ENCODE measurements at places on chromosomes 2 and 18.

DNA sequence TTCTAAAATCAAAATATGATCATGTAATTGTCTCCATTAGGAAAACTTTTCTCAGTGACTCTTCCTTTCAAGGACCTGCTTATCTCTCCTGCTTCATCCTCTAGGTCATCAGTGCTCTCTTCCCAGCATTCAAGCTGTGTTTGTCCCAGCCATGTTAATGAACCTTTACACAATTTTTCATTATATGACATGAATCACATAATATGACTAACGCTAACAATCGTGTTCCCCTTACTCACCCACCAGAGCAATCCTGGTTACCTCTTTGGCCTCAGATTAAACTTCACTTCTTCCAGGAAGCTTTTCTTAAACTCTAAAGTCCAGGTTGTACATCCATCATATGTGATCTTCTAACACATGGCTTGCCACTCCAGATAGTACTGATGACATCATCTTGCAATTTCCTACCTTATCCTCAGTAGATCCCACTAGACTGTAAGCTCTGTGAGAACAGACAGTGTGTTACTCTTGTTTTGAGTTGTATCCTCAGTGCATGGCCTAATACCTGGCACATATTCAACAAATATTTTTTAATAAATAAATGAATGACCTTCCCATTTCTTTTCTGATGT is 882.9 kb upstream of the ZEB2 start:
- DNase-seq, result no peak

GRCh38 chr2:95012881-95013550 is 12.5 kb upstream of the MAL start:
- no peak for DNase-seq

GRCh38 chr2:166625670-166626069 is 131.6 kb upstream of the SCN7A start:
- DNase-seq, result no peak

GRCh38 chr2:65353927-65354326 is 78.5 kb downstream of the SPRED2 start:
- no peak for DNase-seq

DNA sequence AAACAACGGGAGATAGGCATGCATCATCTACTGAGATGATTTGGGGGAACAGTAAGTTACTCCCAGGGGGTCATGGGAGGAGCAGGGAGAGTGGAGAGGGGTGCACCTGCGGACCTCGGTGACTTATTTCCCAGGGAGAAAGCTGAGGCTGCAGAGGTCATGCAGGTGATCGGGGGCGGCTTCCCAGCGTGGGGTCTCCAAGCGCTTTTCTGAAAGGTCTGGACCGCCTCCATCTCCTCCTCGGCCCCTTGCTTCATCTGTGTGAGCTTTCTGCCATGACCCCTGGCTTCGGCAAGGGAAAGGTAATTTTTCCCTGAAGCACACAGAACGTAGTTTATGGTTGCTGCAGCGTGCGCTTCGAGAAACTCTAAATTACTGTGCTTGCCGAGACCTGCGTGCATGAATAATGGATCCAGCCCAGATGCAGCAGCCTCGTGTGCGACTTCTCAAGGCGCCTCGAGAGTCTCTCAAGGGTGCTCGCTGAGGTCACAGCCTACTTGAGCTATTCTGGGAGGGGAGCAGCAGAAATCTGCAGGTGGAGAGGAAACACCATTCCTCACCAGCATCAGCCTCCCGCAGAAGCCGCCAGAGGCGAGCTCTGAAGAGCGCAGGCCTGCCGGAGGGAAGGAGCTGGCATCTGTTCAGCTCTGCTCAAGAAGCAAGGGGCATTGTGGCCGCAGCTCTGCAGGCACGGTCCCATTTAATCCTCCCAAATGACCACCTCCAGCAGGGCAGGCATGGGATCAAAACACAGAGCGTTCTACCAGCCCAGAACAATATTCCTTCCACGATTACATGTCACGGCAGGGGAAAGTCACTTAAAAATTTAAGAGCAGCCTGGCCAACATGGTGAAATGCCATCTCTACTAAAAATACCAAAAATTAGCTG is 308.4 kb upstream of the MYT1L start:
- no peak for DNase-seq

GRCh38 chr2:236718207-236718992 is 148.8 kb downstream of the ACKR3 start:
- DNase-seq, result no peak

- DNase-seq, result no peak
Observed at GRCh38 chr18:34985963-34986362, 55.2 kb upstream of the MAPRE2 start.

GRCh38 chr18:52190631-52191030 is 149.4 kb upstream of the DCC start:
- no peak for DNase-seq

GRCh38 chr2:40564184-40564583 is 112.3 kb upstream of the SLC8A1 start:
- DNase-seq, result no peak

- no peak for DNase-seq
Observed at GRCh38 chr2:58039170-58039611, 7.4 kb upstream of the VRK2 start.

DNA sequence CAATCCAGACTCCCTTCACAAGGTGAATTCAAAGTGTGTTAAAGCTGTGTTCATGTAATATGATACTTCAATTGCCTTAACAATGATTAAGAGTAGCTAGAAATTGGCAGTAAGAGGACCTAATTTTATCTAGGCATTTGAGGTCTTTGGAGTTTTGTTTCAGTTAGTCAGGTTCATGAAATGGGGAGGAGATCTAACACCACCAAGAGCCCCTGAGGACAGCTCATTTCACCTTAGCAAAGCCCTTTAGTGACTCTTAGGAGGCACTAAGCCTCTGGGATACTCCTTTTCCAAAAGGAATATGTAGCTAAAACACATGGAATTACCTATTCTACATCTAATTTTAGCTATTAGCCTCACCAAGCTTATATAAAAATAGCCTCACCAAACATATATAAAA is 716.5 kb upstream of the RAB6C start:
- DNase-seq, result no peak

DNA sequence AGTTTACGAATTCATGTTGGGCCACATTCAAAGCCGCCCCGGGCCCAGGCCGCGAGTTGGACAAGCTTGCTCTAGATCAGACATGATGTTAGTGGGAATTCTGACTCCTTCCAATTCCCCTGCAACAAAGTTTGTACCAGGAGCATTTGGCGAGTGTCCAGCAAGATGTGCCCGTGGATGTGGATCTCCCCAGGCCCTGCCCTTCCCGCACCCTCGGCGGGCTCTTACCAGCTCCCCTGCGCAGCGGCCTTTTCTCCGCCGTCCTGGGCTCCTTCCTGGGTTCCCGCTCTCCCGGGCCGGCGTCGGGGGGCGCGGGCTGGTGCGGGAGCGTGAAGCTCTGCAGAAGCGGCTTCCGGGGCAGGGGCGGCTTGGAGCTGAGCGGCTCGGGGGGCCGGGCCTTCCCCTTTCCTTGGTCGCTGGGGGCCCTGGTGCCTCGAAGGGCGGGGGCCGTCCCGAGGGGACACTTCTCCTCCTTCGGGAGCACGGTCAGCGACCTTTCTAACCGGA is 90.8 kb upstream of the MGAT4A start:
- DNase-seq, result no peak

- DNase-seq, result no peak
Observed at GRCh38 chr18:55821219-55821618, 233.2 kb upstream of the TCF4 start.

DNA sequence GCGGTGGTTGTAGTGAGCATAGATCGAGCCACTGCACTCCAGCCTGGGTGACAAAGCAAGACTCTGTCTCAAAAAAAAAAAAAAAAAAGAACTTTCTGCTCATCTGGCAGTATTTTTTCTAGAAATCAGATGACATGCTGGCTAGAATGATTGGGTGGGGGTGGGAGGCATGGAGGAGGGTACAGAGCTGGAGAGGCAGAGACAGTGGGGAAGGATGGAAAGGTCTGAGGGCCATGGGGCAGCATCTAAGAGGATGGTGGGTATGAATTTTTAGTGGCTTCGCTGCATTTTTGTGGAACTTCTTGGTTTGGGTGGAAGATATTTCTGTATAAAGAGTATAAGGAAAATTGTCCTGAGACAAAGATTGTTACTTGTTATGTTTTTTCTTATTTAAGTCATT is 23.3 kb downstream of the ARMC9 start:
- no peak for DNase-seq

- no peak for DNase-seq
Observed at GRCh38 chr2:14303366-14304115, 329.0 kb upstream of the LRATD1 start.

DNA sequence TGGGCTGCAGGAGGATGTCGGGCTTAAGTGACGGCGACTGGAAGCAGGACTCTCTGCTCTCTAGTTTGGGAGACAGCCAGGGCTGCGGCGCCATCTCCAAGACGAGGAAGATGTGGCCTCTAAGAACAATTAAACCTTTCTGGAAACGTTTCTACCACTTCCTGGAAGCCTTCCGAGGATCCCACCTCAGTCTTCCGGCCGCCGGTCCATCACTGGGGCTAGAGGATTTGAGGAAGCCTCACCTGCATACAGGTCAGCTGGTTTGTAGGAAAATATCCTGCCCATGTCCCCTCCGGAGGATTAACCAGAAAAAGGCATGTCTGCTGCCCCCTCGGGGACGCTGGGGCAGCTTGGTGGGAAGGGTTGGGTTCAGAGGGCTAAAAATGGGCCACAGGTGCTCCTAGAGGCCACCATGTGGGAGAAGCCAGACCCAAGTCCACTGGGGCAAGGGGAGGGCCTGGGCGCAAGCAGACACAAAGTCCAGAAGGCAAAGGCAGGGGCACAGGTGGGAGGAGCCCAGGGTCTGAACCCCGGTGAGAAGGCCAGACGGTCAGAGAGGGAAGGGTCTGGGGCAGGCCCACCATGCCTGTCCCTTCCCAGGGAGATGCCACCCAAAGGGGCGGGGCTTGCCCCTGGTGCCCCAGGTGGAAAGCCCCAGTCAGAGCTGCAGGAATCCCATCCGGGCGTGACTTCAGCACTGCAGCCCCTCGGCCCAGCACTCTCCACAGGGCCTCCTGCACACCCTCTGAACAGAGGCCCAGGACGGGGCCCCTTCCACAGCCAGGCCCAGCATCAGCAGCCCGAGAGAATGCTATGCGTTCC is 82.2 kb upstream of the ID2 start:
- DNase-seq, result no peak

- peak; percentile 20 for DNase-seq
Observed at GRCh38 chr18:22930089-22930713, 2.9 kb upstream of the RBBP8 start.

DNA sequence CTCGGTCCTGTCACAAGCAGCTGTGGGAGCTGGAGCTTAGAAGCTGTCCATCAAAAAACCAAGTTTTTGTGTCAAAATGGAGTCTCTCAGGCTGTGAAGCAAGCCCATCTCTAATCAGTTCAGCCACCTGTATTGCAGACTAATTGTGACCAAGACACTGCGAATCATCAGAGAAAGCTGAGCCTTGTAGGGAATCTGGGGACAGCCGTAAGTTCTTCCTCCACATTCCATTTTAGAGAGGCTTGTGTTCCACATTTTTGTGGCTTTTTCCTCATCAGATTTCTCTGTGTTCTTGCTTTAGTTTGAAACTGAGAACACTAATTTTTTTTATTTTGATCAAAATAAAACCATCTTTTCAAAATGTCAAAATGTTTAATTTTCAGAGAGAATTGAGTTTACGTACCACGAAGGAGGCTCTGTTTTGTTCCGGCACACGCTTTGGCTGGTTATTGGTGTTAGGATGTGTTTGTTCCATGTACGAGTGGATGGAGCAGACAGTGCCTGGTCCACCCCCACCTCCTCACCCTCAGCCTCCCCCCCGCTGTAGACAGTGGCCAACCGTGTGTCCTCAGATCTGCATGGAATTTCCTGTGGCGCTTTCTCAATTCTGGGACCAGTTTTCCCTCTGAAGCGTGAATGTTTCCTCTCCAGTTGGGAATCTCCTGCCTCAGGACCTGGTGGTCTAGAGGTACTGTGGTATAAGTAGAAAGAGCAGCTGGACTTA is 140.8 kb downstream of the AGAP1 start:
- no peak for DNase-seq

DNA sequence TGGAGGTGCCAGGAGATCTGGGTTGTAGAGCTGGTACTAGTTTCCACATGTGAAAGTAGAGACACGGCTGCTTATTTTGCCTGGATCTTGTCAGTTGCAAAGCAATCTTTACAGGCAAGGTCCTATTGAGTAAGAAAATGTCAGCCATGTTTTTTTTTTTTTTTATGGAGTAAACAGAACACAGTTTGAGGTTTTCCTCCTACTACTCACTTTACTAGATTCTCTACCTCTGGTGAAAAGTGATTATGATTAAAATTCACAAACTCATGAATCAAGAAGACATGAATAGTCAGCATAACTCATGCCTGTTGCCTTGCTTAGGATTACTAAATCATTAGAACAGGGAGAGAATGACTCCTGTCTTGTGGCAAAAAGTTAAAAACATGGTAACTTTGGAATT is 70.1 kb upstream of the PNPT1 start:
- no peak for DNase-seq

DNA sequence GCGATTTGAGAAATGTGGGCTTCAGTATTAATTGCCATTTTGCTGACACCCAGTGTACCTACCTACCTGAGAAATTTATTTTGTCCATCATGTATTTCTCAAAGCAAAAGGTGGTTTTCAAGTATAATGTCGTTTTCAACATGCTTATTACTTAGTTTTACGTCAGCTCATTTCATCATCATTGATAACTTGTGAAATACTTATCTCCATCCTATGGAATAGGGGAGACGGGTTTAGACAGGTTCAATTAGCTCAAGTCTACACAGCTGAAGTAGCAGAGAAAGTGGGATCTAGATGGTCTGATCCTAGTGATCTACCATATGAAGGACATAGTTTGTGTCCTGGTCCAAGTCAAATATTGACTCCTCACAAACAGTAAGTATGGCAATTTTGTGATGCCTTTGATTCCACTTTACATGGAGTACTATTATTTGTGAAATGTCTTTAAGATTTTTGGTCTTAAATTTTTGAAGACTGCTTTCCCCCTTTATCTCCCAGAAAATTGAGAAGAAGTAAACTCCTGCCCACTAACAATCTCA is 45.1 kb downstream of the VAPA start:
- DNase-seq, result no peak

DNA sequence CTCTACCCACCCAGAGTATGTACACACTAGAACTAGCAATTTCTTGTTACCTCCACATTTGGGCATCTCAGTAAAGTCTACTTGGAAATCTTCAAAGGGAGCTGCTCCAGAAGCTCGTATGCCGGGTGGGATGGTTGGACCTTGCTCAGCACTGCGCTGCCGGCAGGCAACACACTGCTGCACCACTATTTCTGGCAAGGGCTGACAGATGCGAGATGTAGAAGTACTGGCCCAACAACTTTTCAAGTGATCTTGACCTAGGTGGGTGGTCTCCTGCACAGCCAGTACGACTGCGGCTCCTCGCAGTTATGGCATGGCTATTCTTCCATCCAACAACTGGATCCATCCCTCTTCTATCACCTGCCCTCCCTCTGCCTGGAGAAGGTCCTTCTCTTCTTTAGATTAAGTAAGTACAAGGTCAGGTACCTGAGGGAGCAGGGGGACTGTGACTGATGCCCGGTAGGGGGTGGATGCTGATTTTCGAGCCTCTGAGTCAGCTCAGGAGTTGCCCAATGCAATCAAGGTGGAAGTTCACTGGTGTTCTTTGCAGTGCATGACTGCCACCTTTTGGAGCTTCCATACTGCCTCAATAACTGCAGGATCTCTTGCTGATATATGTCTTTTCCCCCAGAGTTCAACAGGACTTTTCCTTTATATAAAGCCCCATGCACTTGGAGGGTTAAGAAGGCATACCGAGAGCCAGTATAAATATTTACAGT is 100.4 kb upstream of the SLC1A4 start:
- DNase-seq, result no peak

GRCh38 chr2:209694748-209695147 is 76.9 kb upstream of the UNC80 start:
- DNase-seq, result no peak

Data from NCI-H2107 (cell line).